ENCODE measurements at places on chromosomes 5 and 9.

DNA sequence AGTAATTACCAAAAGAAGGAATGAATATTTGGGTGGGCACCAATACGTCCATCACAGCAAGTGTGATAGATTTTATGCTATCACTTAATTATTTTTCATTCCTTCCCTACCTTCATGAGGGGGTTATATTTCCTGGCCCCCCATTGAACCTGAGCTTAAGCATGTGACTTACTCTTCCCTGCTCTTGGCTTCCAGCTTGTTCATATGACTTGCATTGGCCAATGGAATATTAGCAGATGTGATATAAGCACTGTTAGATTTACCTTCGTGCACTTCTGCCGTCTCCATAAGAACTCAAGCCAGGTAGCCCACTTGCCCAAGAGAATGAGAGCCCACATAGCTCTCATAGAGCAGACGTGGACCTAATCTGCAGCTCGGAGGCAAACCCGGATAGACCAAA is 99.1 kb upstream of the SMARCA2 start:
- no peak for DNase-seq

DNA sequence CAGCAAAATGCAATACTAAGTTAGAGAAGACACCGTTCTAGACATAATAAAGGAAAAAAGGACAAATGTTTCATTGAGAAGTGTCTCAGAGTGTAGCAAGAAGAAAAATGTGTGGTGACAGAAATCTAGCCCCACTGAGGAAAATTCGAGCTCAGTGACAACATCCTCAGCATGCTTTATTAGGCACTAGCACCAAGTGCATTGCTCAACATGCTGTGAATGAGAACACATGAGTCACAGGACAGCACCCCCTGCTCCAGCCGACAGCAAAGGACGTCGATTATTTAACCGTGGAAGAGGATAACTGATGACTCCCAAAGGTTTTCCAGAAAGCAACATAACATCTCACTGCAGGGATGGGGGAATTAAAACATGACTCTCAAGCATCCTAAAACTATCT is 182.7 kb downstream of the GNAQ start:
- DNase-seq, result no peak

DNA sequence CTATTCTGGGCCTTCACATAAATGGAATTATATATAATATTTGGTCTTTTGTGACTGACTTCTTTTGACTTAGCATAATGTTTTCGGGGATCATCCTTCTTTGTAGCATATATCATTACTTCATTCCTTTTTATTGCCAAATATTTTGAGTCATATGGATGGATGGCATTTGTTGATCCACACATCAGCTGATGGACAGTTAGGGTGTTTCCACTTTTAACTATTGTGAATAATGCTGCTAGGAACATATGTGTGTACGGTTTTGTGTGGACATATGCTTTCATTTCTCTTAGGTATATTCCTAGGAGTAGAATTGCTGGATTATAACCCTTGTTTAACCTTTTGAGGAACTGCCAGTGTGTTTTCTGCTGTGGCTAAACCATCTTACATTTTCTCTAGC is 249.6 kb downstream of the FANCC start:
- DNase-seq, result no peak

DNA sequence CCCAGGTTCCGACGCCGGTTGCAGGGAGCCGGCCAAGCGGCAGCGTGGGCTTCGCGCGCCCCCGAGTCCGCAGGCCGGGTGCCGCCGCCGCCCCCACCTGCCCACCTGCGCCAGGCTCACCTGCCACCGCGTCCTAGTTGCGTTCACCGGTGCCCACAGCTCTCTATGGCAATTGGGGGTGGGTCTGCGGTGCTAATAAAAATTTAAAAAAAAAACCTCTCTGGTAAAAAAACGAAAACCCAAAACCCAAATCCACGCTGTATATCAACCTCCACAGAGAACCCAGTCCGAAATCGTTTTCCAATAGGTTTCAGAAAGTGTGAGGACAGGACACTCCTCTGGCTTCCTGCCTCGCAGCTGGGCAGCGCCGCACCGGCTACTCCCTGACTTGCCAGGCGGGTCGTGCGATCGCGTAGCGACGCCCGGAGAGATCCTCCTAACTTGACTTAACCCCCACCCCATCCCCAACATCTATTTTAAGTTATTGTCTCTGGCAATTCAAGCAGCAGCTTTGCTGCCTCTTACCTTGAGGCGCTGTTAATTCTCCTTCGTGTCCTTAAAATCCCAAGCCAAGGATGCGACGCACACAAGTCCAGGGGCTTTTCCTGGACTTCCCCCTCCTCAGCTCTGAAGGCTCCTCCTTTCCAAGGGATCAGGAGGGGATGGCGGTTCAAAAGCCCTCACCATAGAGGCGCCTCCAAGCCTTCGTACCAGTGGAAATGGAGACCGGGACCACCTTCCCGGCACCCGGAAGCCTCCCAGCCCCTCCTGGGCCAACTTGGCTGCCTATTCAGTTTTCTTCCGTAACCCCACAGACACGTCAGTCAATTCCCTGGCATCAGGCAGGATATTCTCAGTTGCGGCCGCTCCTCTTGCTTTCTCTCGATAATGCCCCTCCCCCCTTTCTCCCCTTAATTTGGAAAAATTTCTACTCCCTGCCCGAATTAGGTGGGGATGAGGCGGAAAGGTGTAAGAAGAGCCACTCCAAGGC is 1639.4 kb upstream of the C9orf72 start:
- peak; percentile 65 for DNase-seq

DNA sequence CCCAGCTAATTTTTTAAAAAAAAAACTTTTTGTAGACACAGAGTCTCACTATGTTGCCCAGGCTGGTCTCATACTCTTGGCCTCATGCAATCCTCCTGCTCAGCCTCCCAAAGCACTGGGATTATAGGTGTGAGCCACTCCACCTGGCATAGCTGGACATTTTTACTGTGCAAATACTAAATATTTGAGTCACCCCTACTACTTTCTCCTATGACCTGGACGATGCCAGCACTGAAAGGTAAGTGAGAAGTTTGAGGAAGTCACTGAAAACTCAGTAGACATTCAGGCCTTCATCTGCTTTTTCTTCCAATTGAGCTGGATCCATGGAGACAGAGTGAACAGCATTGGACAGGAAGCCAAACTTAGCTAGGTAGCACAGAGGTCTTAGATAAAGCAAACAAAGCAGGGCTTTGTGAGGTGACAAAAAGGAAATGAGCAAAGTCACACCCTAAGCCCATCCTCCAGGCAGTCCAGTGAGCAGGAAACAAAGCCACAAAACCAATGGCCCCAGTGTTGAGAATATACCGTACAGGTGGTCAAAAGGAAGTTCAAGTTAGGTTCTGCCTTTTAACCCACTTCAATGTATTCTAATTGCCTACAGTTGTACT is 192.6 kb upstream of the RASA1 start:
- no peak for DNase-seq

- DNase-seq, result no peak
Observed at GRCh38 chr5:124908581-124909451, 162.4 kb upstream of the ZNF608 start.

DNA sequence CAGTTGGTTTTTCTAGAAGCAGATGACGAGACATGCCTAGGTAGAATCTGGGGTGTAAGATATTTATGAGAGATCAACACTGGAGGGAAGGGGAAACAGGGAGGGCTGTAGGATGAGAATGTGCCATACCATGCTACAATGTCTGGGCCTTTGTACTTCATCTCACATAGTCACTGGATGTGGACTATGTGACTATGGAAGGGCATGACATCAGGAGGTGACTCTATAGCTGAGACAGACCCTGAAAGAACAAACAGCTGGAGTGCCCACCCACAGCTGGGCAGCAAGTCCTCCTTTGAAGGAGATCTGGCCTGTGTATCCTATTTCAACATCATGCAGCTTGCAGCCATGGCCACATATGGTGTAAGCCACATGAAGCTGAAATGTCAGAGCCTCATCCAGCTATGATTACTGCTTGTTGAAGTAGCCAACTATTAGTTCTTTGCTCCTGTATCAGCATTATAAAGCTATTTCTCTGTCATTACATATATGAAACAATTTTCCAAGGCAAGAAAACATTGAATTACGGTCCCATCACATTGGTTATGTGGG is 46.2 kb upstream of the KIF2A start:
- no peak for DNase-seq

DNA sequence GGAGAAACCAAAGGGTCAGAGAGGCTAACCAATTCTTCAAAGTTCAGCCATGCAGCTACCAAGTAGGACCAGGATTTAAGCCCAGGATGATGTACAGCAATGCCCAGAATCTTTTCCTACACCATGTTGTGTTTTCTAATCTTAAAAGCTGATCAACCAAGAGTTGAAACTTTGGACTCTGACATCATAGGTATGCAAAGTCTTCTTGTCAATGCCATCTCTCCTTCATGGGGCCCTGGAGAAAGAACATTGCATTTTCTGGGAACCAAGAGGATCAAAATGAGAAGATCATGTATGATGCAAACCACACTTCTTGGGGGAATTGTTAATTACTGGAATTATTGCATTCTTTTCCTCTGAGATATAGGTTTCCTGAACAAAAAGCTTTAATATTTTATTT is 54.4 kb upstream of the XPA start:
- no peak for DNase-seq

DNA sequence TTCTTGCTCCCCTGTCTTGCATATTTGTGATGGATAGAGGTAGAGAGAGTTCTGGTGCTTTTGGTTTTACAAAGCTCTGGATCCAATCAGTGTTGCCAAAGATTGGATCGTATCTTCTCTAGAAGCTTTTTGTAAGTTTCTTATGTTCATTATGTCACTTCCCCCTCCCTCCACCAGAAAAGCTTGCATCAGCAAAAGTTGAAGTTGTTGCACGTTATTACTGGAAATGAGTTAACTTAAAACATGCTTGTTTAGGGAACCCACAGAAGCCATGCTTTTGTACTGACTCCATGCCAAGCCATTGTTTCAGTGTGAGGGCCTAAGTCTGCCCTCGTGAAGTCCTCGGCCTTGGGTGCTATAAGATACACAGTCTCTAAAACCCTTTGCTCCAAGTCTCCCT is 186.5 kb downstream of the ERCC6L2 start:
- no peak for DNase-seq

DNA sequence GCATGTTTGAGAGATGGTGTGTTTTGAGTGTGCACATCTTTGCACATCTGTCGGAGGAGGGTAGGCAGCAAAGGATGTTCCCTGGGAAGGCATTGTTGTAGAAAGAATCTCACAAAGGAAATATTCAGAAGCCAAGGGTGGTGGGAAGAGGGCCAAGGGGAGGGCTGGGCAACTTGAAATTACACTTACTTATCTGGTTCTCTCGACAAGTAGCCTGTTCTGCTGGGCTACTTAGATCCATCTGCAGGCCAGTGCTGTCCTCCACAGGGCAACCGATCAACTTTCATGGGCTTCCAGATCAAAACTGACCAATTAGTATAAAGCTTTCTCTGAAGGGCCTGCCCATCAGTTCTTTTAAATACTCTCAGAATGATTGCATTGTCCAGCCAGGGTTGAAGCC is 495.2 kb downstream of the GADD45G start:
- no peak for DNase-seq

DNA sequence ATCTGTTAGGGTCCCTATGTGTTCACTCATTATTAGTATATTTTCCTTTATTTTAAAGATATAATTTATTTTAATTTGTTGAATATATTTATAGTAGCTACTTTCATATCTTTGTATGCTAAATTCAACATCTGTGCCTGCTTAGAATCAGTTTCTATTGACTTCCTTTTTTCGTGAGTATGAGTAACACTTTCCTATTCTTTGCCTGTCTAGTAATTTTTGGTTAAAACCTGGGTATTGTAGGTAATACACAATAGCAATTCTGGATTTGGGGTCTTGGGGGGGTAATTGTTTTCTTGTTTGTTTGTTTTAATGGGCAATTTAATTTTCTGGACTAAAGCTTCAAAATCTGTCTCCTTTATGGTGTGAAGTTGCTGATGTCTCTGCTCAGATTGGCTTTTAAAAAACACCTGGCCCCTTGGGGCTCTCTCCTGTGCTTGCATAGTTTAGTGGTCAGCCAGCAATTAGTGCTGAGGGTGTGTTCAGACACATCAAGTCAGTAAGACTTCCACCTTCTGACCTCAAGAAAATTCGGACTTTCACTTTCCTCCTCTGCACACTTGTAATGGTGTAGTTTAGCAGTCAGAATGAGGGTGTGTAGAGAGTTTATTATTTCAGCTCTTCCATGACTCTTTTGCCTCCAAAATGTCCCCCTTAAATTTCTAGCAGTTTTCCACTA is 124.4 kb upstream of the MAP1B start:
- DNase-seq, result no peak

- DNase-seq, result no peak
Observed at GRCh38 chr9:69943148-69943806, 100.4 kb upstream of the MAMDC2 start.

DNA sequence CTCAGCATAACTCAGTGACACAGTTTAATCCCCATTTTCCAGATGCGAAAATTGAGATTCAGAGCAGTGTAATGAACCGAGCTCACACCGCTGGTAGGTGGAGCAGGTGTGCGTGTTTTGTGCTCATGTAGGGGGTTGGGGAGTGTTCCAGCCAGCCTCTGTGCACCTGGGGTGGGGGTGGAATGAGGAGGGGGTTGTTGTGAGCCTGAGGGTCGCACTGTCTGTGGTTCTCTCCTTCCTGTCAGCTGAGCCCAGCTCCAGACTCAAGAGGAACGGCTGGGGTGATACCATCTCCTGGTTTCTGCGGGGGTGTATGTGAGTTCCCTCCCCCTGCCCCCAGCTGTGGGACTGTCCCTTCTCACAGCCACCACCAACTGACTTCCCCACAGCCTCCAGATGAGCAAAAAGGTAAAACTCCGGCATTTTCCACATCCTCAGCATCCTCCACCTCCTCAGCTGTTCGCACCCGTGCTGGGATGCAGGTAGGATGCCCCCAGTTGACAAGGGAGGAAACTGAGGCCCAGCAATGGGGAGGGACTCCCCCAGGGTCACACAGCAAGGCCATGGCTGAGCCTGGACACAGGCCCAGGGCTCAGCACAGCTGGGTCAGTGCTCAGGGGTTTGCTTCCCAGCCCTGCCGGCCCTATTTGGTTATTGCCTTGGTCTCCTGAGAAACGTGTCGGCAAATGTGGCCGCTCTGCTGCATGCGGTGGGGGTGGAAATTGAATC is 2.1 kb downstream of the SH2D3C start:
- DNase-seq, result peak; percentile 46

DNA sequence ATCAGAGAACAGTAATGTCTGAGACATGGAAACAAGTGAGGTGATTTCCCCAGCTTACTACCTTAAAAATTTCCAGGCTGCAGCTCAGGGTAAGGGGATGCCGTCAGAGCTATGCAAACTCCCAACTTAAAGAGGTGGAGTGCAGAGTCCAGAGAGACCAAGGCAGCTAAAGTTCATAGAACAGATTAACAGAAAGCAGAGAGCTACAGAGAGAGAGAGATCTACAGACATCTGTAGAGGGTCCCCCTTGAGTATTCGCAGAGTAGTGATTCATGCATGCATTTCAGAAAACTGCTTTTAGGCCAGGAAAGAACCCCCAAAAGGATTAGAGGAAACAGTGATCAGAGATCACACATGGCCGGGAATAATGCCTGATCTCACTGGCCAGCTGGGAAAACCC is 306.2 kb upstream of the PUM3 start:
- no peak for DNase-seq

DNA sequence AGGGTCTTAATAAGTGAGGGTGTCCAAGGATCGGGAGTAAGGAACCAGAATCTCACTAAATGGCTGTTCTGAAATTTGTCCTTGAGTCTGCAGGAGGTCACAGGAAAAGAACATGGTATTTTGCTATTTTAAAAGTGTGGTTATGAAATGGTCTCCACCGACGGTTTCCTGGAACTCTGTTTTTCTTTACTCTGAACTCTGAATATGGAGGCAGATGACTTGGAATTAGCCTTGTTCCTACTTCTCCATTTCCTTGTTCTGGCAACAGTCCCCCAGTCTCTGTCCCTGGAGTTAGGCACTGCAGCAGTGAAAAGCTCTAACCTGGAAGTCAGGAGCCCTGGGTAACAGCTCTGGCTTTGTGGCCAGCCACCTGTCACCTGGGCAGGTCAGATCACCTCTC is 46.6 kb upstream of the C5orf58 start:
- DNase-seq, result no peak

- peak; percentile 89 for DNase-seq
Observed at GRCh38 chr5:140175367-140176030, 511 bp downstream of the CYSTM1 start.

Measured in kidney (tissue), 22 donors.